Pancreas (tissue), 10 donors: ENCODE measurements at places on chromosomes 4 and X. TPM values are rescaled to one million over a fixed set of nuclear protein-coding genes. Genes with fewer than 3 reads are reported as not detected.
A peak's percentile ranks its signal among the peaks of the same experiment; 100 is the strongest.

The PTCHD1 gene
- not detected for total RNA-seq

The OCIAD1 gene
- 51.4 TPM for total RNA-seq

The KIAA1210 gene
- not detected for total RNA-seq

DNA sequence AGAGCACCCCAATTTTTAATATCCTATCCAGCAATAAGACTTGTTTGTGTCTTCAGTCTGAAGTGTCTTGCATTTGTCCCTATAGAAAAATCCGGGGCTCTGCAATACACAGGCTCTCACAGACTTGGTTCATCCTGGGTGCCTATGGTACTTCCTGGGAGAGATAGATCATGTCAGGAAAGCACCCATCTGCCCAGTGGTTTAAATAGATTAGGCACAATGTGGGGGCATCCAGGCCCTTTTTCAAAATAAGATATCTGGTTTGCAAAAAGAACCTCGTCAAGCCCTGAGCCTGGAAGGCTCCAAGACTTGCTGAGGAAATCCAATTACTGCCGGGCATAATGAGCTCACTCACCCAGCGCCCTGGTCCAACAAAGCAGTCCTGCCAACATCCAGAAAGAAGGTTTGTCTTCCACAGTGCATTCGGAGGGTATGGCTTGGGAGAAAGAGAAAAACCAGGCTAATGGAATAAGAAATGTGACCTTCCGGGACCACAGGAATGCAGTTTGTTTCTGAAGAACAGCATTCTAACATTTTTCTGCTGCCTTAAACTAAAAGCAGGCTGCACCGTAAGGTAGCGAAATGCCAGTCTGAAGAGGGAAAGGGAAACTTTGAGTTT, 11.6 kb downstream of the JAKMIP1 start:
- DNase-seq: peak; percentile 2

DNA sequence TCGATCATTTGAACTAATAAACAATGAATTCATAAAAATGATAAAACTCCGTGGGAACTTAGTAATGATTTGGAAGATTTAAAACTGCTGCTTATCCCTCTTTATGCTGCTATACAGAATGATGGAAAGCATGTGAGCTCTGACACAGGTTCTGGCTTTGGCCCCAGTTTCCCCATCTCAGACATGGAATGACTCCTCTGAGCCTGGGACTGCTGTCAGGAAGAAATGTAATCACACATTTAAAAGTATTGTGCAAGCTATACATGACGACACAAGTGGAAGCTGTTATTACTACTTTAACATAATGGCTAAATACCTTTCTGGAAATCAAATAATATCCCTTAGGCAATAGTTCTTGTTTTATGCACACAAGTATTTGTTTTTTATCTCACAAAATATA, 161.7 kb downstream of the DCHS2 start:
- DNase-seq: no peak

DNA sequence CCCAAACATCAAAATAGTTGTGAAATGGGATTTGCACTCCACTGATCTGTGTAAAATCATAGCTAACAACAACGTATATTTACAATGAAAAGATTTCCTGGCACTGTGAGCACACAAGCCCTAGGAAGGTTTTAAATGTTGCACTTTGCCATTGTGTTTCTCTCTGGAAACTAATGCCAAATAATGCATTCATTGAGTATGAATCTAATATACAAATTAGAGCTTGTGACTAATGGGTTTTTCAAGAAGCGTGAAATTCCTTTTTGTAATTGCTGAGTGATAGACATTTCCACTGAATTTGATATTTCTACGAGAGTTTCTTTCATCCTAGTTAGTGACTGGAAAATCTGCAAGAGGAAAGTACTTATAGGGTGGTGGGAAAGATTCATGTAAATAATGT, 135.9 kb downstream of the COL25A1 start:
- DNase-seq: no peak

GRCh38 chrX:48989483-48989882, 12.6 kb downstream of the GRIPAP1 start:
- DNase-seq: no peak
